Stimulated activated CD4-positive, alpha-beta T cell treated with anti-CD3 and anti-CD28 coated beads, Interleukin-15, amount 100 ng/mL, for 1 hour (primary cell): ENCODE measurements at places on chromosomes 11 and 22.

DNA sequence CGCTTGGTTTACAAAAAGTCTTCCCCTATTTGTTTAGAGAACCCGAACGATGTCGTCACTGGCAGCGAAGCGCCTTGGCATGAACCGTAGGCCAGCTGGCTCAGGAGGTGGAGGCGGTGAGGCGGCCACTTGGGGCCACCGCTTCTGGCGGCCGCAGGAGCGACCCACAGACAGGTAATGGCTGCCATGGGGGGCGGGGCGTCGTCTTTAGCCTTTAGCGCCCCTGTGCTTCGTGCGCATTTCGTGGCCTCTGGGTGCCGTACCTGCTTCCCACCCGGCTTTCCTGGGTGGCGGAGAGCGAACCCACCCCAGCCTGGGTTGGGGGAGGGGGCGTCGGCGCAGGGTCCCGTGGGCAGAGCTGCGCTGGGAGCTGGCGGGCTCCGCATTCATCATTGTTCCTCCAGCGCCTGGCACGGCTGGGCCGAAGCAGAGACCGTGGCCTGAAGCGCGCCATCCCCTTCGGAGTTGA lies 469 bp upstream of the OSBP2 start:
- DNase-seq, result peak; percentile 39

DNA sequence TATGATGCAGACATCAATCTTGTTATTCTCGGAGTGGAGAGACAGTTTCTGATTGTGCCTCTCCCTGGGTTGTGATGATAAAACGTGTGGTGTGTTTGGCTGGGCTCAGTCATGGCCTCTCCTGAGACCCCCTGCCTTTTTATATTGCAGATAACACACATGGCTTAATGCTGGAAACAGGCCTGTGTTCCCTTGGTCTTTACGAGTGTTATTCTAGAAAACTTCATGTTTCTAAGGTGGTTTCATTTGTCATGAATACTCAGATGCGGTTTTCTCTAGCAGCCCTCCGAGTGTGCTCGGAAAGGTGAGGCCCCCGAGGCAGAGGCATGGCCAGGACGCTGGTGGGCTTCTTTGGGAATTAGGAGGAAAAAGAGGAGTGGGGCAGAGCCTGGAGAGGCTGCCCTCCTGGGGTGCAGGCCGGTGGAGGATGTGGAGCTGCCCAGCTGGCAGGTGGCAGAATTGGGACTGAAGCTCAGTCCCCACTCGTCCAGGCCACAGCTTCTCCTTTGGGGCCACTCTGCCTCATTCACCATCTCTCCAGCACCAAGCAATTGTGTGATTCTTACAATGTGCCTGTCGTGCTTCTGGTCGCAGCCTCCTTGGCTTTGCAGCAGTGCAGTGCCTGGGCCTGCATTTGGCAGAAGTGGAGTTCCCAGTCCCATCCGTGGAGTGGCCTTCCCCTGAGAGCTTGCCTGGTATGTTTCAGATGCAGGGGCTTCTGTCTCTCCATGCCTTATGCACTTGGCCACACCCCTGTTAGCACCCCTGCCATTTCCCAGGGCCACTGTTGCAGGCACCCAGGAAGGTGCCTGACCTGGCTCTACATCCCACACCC lies 309.6 kb downstream of the TBC1D22A start:
- no peak for DNase-seq

GRCh38 chr22:35124691-35125219 lies 58.8 kb downstream of the ISX start:
- no peak for DNase-seq

- DNase-seq, result no peak
These were observed 129.7 kb downstream of the SNX19 start for GRCh38 chr11:130786586-130786985.

- DNase-seq, result no peak
These were observed 57.8 kb upstream of the APOA1 start for GRCh38 chr11:116895048-116895757.

GRCh38 chr11:68010090-68011041 lies at the start of gene ALDH3B1:
TSS of gene ALDH3B1 (plus strand) at chr11:68010327. CDS start at chr11:68015298, 4,971 bp downstream.
- DNase-seq, result no peak

DNA sequence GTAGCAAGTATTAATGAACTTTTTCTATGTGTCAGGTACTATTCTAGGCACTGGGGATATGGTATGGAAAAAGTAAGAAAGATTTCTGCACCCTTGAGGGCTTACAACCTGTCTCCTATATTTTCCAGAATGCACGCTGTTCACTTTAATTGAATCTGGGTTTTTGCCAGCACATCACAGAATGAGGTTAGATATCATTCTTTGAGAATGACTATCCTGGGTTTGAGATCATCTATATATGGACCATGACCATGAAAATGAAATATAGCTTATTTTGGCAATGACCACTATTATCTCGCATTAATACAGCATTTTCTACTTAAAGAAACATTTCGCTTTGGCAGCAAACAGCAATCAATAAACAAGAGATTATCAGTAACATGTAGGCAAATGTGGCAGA lies 46.9 kb downstream of the C11orf71 start:
- DNase-seq, result no peak

- no peak for DNase-seq
These were observed 50.3 kb upstream of the GAB2 start for GRCh38 chr11:78467931-78468330.
